ENCODE measurements at places on chromosomes 5 and 9.

DNA sequence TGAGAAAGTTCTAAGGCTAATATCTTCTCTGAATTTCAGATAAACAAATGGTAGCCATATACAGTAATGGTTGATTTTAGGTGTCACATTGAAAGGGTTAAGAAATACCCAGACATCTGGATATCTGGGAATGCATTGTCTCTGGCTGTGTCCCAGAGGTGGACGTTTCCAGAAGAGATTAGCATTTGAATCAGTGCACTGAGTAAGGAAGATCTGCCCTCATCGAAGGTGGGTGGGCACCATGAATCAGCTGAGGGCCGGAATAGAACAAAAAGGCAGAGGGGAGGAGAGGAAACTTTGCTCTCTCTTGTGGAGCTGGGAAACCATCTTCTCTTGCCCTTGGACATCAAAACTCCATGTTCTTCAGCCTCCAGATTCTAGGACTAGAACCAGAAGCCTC lies 554.4 kb downstream of the IRX1 start:
- no peak for DNase-seq

GRCh38 chr9:130781569-130781968 lies 53.5 kb upstream of the ABL1 start:
- DNase-seq, result no peak

DNA sequence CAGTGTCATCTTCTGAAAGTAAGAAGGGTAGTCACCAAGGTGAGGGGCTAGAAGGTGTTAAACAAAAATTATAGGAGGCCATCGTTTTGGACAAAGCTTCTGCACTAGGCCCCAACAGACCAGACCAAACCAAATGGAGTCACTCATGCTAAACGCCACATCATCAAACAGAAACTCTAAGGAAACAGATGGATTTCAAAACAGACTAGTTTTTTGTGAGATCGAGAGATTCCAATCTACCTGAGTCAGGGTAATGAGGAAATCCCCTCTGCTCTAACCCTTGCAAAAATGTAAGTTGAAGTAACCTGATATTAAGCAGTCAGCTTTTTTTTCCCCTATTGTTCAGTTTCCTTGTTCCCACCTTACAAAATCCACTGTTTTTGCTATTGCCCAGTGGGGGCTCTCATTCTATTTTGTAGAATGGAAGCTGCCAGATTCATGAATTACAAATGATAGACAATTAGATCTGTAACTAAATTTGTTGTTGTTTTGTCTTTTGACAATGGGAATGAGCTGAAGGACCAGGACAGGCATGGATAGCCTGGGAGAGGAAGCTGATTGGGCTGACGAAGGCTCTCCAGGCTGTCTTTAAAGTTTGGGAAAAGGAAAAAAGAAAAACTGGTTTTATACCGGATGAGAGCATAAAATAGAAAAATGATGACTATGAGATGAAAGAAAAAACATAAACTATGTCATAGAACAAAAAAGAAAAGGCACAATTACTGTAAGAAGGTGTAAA lies 94.7 kb upstream of the ADAMTSL1 start:
- no peak for DNase-seq

GRCh38 chr9:127562279-127562796 lies 49.7 kb upstream of the STXBP1 start:
- DNase-seq, result no peak

DNA sequence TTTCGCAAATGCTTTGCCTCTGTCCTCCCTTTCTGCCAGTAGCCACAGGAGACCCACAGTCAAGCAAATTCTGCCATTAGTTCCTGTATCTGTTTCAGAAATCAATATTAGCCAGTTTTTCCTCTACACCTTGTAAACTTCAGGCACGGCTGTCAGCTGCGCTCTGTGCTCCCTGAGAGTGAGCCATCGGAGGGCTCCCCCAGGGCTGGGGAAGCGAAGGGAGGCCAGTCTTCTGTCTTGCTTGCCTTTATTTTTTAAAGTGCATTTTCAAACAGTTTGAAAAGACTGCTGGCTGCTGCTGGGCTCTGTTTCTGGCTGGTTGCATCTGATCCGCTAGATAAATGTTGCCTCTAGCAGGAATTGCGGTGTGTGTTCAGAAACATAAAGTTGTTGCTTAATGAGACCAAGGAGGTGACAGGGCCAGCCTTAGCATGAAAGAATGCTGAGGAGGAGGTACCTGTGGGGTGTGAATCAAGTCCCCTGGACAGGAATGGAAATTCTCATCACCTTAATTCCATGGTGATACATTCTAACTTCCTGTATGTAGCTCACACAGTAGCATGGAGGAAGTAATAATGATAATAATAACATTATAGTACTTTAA lies 421.7 kb upstream of the KIF2A start:
- no peak for DNase-seq

DNA sequence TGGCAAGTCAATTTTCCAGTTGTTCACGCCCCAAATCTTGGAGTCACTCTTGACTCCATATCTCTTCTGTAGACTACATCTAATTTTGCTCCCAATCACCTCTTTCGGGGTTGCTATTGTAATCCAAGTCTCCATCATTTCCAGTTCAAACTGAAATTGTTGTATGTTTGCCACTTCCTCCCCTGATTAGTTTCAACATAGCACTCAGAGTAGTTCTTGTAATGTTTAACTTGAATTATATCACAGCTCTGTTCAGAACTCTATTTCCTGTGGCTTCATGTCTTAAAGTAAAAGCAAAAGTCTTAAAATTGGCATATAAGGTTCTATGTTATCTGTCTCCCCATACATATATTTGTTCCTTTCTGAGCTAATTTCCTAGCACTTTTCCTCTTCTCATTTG lies 348.5 kb upstream of the RIOK2 start:
- no peak for DNase-seq

All from pons (tissue), 1 donor.